GM12865 (cell line): ENCODE measurements at places on chromosomes 6 and 20.

DNA sequence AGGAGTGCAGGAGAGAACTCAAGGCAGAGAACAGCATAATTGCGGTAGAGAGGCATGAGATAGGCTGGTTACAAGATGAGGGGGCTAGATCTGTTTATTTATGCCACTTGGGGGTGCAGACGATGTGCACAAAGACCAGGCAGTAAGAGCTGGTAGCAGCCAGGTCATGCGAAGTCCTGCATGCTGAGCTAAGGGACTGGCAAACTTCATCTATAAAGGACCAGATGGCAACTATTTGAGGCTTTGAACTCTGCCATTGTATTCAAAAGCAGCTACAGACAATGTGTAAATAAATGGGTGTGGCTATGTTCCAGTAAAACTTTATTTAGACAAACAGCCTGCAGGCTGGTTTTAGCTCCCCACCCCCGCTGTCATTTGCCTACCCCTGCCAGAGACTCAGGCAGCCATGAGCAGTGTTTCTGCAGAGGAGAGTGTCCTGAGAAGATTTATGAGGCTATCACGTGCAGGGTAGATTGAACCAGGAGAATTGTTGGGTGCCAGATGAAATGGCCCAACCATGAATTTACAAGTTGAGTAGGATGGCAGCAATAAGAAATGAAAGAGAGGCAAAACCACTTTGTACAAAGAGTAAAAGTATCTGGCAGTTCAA is 253.4 kb upstream of the MOCS1 start:
- DNase-seq, result no peak

- peak; percentile 82 for DNase-seq
These were observed 42.6 kb downstream of the TRIM27 start for GRCh38 chr6:28880894-28881780.

DNA sequence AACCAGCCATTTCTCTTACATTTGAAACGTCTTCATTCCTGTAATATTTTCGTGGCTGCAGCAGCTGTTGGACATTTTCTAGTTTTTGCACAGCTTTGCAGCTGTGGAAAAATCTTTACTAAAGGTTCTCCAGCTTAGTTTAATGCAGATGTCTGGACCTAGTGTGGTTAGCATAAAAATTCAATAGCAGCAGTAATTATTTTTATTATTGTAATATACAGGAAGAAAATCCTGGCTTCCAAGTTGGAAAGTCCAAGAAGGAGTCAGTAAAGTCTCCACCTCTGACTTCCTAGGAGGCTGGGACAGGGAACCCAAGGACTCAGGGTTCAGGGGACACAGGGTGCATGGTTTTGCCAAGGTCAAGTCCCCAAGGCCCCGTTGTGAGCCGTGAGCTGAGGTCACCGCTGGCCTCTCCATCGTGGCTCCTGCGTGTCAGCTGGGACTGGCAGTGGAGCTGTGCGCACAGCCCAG is 230.6 kb downstream of the FNDC1 start:
- no peak for DNase-seq

DNA sequence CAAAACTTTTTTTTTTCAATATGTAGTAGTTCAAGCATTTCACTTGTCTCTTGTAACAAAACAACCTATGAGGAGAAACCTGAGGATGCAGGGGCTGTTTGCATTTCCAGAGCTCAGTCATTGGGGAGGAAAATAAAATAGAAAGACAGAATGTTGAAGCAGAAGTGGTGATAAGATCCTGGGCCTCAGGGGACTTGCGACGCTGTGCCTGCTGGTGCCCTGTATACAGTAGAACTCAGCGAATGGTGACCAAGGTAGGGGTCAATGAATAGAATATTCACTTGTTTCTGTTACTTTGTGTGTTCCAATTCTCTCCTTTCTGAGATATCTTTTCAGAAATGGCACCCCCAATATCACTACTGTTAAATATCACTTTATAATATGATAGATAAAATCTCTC is 271.6 kb downstream of the FARS2 start:
- no peak for DNase-seq

DNA sequence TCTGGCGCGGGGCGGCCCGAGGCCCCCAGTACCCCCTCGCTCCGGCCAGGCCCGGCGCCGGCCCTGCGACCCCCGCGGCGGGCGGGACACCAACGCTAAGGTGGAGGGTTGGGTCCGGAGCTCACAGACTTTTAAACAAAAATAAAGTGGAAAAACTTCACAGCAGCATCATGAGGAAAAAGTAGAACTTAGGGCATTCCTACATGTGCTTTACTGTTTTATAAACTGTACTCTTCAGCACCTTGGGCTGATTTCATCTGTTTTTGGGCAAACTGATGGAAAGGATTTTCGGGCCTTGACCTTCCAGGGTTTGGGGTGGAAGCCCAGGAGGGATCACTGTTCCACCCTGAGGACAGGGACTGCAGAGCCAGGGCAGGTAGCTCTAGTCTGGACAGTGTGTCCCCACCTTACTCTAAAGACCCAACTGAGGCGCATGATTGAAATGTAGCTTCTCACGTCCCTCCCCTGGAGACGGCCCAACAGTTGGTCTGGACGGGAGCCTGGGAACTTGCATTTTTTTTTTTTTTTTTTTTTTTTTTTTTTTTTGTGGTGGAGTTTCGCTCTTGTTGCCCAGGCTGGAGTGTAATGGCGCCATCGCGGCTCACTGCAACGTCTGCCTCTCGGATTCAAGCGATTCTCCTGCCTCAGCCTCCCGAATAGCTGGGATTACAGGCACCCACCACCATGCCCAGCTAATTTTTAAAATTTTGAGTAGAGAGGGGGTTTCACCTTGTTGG is 740 bp downstream of the NELFCD start:
- peak; percentile 55 for DNase-seq
